ENCODE measurements at places on chromosomes 11 and 22. TPM values are rescaled to one million over a fixed set of nuclear protein-coding genes. Genes with fewer than 3 reads are reported as not detected.

DNA sequence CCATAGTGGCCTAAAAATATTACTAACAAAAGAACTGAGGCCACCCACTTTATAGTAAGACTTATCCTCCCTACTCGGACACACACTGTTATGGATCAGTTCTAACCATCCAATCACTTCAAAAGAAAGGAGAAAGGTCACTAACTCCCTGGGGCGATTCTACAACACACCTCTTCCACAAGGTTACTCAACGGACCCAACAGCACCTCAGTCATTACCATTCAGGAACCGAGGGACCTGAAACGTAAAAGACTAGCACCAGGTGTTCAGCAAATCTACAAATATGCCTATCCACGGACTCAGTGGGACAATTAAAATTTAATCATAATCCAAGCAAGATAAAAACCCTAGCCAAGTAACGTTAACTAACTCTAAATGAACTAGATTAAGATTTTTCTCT is 1.6 kb downstream of the HNRNPUL2 start:
- DNase-seq, result no peak

Gene OR2D2
- total RNA-seq, result 0.56 TPM

GRCh38 chr22:28909375-28909774 is 26.0 kb downstream of the ZNRF3 start:
- peak; percentile 3 for DNase-seq

DNA sequence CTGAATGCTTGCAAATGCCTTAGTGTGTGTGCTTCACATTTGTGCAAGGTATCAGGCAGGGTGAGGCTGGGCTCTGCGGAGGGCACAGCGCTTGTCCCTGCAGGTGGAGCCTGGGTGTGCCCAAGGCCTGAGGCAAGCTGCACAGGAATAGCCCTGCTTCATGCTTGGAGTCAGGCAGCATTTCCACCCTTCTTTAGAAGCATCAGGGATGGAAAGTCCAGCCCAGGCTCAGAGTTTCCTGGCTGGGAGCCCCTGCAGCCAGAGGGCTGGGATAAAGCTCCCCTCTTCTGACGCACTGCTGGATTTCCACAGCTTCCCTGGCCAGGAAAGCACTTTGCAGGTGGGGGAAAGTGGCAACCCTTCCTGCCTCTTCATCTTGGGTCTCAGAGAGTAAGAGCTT is 63.4 kb downstream of the GALNT18 start:
- DNase-seq, result no peak

Gene PANX3
- total RNA-seq, result not detected

Gene PNPLA5
- not detected for total RNA-seq

GRCh38 chr22:27352426-27352825 is 449.1 kb downstream of the MN1 start:
- DNase-seq, result no peak

- peak; percentile 32 for DNase-seq
Measured at GRCh38 chr11:61890529-61891330, 615 bp downstream of the FADS3 start.

GRCh38 chr11:42772886-42773285 is 538.9 kb upstream of the API5 start:
- DNase-seq, result no peak

Gene HBE1
- total RNA-seq, result not detected

DNA sequence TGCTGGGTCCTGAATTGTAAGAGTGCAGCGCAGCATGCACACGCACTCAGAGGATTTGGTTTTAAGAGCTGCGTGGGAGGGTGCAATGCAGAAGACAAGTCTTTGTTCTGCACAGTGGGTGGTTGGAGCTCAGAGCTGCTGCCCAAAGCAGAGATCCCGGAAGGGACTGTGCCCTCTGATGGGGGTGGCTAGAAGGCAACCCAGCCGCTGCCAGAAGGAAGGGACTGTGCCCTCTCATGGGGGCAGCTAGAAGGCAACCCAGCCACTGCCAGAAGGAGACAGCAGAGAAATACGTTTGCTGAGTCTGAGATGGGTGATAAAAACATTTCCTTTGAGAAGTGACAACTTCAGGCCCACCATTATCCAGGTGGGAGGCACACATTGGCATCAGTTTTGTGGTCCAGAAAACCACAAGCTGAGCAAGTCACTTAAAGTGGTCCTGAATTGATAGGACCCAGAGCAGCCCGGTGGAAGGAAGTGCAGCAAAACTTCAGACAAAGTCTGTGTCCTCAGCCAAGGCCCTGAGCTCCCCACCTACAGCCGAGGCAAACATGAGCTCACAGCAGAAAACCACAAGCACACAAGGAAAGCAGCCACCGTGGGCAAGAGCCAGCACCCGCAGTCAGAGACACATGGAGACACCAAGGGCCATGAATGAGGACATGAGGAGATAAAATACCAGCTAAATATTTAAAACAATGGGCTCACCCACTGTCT is 4.3 kb downstream of the KRTAP5-6 start:
- DNase-seq, result no peak

Gene C22orf31
- total RNA-seq, result not detected

- DNase-seq, result no peak
Measured at GRCh38 chr11:12680246-12680939, 6.2 kb downstream of the TEAD1 start.

Gene DDX6
- total RNA-seq, result 110 TPM

DNA sequence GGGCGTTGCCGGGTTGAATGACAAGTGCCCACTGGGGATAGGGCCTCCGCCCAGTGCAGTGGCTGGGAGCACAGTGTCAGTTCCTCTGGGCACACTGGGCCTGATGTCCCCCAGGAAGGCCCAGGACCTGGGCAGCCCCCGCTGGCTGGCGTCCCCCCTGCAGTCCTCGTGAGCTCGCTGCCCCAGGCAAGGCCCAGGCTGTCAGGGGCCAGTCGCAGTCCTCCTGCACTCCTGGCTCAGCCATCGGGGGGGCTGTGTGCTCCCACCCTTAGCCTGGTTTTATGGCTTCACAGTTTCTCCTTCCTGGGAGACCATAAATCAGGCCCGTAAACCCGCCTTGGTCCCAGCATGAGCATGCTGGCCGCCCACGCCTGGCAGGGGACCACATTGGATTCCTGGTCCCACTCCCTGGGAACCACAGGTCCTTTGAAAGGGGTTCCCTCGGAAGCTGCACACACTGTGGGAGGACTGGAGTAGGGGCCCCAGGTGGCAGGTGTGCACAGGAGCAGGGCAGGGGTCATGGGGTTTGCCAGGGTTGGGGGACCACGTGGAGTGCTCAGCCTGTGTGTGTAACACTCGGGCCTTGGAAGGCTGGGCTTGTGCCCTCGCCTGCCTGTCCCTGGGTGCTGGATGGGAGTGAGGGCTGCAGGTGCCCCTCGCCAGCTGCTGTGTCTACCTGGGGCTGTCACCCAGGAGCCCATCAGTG is 113.6 kb downstream of the KCNQ1OT1 start:
- DNase-seq, result no peak

DNA sequence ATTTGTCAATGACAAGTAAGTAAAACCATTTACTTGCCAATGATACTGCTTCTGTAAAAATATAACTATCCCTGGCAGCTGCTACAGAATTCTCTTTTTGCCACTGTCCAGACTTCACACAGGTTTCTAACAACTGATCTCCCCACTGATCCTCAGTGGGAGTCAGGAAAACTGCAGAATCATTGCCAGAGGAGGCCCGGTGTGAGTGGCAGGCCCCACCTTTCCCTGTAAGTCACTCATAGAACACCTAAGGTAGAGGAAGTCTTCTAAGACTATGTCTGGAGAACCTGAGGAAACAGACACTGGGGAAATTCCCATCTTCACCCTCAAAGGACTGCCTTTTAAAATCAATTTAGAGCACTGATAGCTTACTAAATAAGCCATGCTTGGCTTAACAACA is 66.3 kb downstream of the ZC3H12C start:
- no peak for DNase-seq

DNA sequence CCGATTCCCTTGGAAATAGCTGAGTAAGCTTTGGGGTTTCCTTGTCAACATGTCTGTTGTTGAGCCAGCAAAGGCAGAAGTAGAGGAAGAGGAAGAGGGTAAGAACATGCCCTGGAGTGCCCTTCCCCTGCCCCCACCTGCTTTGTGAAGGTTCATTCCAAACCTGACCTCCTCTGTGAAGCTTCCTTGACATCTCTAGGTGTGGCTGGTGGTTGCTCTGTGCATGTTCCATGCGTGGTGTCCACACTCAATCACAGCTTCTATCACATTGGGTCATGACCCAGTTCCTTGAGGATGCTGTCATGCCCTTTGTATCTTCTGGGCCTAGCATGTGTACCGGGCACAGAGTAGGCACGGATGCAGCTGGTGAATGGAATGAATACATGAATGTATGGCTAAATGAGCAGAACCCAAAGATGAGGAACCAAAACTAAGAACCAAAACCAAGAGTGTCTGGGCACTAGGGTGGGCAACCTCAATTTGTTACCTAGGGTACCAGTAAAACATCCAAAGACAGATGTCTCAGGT is 23.7 kb upstream of the FXYD6 start:
- no peak for DNase-seq

Gene TMEM123
- 206 TPM for total RNA-seq

Gene MYEOV
- total RNA-seq, result 0.93 TPM

Gene XKR3
- total RNA-seq, result not detected

DNA sequence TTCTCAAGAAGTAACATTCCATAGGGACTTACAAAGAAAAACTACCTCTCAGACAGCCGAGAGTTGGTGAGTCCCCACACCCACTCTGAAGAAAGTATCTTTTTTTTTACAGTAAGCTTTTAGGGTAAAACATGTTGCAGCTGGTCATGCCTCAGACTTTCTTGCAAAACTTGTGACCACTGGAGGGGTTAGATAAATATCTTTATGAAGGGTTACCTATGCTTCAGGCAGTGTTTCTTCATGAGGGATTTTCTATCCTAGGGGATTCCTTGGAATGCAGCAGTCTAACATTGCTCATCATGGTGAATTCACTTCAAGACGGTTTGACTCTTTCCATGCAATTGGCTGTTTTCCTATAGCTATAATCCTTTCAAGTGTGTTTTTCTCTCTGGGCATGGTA is 20.8 kb upstream of the SNX19 start:
- no peak for DNase-seq

Gene FGF3
- total RNA-seq, result not detected

- DNase-seq, result no peak
Measured at GRCh38 chr22:17065433-17065832, 19.4 kb upstream of the IL17RA start.

DNA sequence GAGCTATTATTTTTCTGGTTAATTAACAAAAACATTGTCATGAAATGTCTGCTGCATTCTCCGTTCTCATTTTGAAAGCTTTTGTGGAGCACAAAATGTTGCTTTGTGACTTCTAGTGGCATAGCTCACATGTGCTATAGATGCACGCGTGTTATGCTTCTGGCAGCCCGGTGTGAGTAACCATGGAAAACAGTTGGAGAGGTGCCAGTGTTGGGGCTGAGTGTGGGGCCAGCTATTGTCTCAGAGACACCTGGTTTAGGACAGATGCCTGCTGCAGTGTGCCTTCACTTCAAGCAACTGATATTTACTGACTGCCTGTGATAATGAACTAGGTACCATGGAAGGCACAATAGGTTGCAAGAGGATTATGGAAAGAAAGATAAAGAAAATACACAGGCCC is 760.6 kb downstream of the NTM start:
- DNase-seq, result no peak

- no peak for DNase-seq
Measured at GRCh38 chr11:102967497-102967896, 12.0 kb upstream of the MMP13 start.

DNA sequence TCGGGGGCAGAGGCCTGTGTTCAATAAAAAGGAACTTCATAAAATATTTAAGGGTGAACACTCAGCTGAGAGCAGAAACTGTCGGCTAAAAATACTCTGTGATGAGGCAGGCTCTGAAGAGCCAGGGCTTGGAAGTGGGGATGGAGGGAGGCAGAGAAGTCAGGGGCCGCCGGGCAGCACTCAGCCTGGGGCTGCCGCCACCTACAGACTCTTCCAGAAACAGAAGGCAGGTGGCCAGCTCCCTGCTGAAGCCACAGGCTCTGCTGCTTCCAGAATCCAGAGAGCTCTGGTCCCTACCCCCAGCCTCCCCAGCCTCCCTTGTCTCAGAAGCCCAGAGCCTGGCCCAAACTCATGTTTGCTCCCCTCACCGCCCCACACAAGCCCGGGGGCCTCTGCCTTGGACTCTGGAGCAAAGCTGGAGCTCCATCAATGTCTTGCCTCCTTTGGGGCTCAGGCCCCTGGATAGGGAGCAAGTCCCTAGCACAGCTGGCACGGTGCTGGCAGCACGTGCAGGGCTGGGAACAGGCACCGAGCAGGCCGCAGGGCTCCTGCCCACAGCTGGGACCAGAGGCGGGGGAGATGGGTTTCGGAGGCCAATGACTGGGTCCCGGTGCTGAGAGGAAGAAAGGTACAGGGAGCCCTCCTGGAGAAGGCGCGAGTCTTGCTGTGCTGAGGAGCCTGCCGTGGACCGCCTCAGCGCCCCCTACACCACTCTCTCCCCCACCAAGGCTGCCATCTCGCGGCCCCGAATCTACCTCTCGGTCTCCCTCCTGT is 8.2 kb downstream of the LRFN4 start:
- no peak for DNase-seq

- no peak for DNase-seq
Measured at GRCh38 chr11:1597994-1598380, at the start of gene KRTAP5-2. TSS of gene KRTAP5-2 (minus strand) at chr11:1598294. CDS start at chr11:1598250, 44 bp downstream.

DNA sequence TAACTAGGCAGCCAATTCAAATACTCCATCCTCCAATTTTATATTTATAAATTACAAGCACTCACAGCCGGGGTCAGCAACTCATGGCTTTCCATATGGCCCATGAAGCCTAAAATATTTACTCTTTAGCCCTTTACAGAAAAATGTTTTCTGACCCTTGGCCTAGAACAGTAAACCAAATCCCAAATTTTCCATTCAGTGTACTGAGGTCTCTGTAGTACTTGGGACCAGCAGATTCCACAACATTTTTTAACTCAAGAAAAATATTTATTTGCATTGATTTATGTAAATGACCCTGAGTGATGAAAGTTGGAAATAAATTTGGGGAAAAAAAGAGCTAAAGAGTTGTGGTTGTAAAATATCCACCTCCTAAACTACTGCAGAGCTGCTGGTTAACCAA is 82.6 kb downstream of the SLC1A2 start:
- no peak for DNase-seq

GRCh38 chr11:134587345-134587744 is 175.3 kb upstream of the B3GAT1 start:
- no peak for DNase-seq

Gene C11orf86
- total RNA-seq, result not detected

DNA sequence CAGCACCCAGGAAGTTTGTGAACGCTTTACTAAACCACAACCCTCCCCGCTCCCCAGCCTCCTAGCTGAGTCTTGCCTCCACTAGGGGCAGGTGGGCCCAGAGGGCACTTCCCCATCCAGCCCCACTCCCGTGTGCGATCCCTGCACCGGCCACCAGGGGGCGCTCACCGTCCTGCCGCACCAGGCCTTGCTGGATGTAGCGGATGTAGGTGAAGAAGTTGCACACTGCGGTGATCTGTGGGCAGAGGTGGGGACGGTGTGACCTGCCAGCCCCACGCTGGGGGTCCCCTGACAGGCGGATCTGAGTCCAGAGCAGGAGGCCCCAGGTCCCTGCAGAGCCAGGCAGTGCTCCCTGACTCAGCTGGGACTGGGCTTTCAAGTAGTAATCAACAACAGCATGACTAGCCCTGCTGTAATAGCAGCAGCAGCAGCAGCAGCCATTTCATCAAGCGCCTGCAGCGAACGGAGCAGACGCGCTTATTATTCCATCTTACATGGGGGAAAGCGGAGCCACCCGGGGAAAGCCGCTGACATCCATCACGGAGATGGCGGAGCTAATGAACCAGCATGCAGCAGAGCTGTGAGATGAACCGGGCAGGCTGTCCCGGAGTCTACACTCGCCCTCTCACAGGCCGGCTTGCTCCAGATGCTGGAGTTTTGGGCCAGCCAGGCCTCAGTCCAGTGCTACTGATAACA is 7.9 kb upstream of the FADS3 start:
- DNase-seq, result peak; percentile 86
